ENCODE measurements at places on chromosomes 4 and X. TPM values are rescaled to one million over a fixed set of nuclear protein-coding genes. Genes with fewer than 3 reads are reported as not detected.

Gene MAGEC2
- not detected for total RNA-seq

Gene GUCY1B1
- 21.9 TPM for total RNA-seq

DNA sequence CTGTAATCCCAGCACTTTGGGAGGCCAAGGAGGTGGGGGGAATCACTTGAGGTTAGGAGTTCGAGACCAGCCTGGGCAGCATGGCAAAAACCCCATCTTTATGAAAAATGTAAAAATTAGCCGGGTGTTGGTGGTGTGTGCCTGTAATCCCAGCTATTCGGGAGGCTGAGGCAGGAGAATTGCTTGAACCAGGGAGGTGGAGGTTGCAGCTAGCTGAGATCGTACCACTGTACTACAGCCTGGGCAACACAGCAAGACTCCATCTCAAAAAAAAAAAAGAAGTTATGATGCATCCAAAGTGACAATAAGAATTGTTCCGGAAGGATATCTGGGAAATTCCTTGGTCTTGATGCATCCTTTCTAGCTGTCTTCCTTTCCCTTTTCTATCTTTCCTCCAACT is 7.3 kb downstream of the NOCT start:
- no peak for DNase-seq

DNA sequence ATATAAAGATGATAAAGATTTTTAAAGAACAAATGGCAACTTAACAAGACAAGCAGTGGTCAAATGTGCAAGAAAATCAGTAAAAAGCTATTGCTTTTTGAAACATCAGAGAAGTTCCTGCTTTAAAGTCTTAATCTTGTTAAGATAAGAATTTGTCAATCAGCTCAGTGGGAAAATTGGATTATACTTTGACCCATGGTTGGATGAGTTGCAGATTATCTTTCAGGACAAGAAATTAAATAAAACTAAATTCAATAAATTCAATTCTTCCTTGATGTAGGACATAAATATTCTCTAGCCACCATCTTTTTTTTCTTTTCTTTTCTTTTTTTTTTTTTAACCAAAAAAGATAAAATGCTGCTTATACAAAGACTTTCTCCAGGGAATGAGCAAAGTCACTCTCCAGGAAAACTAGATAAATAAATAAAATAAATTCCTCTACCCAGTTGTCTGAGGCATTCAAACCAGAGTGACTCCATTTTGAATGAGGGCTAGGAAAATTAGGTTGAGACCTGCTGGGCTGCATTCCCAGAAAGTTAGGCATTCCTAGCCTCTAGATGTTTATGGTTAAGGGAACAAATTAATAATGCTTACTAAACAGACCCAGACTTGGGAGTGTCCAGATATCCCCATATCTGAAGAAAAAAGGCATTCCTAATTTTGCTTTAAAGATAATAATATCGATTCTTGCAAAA is 211.2 kb downstream of the SNCA start:
- no peak for DNase-seq

DNA sequence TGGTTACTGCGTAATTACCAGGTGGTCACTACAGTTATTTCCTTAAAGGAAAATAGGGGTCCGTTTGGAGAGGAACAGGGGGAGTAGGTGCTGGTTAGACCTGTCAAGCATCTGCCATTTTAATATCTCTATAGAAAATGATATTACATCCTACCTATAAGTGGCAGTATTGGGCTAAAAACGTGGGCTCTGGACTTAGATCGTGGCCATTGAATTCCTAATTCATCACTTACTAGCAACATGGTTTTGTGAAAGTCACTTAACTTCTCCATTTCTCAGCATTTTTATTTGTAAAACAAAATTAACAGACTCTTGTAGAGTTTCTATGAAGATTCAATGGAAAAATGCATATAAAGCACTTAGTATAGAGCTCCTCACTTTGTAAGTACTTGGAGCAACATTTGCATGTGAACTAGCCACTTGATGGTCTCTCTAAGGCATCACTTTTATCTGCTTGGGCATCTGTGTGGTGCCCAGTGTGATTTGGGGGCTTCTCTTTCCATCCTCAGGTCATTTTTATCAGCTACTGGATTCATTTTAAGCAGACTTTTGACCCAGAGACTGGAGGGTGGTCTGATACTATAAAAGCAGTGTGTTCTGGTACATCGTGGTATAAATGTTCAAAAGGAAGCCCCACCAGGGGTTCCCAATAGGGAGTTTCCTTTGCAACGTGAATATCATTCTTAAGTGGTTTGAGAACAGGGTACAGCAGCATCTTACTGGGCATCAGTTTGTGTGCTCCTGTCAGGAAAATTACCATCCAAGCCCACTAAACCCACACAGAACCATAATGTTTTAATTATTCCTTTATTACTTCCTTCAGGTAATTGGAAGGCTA is 42.7 kb upstream of the RASSF6 start:
- DNase-seq, result no peak

GRCh38 chr4:35912174-35912573 is 332.1 kb downstream of the ARAP2 start:
- no peak for DNase-seq

DNA sequence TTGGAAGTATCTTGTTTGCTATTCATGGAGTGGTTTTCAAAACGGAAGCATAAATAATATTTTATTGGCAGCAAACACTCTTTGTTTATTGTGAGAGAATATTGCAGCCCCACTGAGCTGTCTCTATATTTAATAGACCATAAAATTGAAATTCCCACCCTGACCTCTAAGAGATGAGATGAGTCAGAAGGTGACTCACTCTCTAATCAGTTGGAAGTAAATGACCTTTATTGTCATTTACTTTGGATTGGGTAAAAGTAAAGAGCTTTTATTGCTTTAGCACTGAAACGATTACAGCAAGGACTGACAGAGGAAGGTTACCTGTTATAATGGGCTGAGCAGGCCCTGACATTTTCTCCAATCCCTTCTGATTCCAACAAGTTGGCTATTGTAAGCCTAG is 55.0 kb downstream of the SYTL5 start:
- no peak for DNase-seq

DNA sequence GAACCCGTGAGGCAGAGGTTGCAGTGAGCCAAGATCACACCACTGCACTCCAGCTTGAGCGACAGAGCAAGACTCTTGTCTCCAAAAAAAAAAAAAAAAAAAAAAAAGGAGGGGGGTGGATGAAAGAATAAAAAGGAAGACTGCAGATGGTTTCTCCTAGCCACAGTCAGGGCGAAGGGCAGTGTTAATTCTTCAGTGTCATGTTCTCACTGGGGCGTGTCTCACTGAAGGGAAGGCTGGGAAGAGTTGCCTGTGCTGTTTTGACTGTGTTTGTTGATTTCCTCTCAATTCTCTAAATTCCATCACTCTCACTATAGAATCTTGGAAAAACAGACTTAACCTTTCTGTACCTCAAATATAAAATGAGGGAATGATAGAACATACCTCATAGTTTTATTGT is 71.6 kb upstream of the DHX15 start:
- DNase-seq, result no peak

GRCh38 chr4:167218022-167218608 is 16.2 kb downstream of the SPOCK3 start:
- DNase-seq, result no peak

DNA sequence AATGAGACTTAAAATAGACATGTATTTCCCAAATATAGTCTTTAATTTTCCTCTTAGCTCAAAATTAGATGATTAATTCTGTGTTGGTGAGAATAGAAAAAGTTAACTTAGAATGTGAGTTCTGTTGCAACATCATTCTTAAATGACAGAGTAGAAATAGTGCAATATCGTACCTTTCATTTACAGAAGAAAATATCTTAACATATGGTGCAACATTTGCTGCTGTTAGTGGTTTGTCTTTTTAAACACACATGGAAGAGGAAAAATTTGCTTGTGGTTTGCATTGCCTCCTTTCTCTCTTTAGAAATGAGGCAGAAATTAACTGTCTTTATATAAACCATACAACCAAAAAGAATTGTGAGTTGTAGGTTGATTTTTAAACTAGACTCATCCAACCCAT is 39.3 kb upstream of the FHDC1 start:
- no peak for DNase-seq
